ENCODE measurements at places on chromosomes 3 and 15. TPM values are rescaled to one million over a fixed set of nuclear protein-coding genes. Genes with fewer than 3 reads are reported as not detected.

Gene TIGIT
- 1.8 TPM for polyA plus RNA-seq

Gene ANKRD34C
- polyA plus RNA-seq = not detected

Gene GPX1
- 130 TPM for polyA plus RNA-seq

Gene RPL22L1
- polyA plus RNA-seq = 96.5 TPM

Gene CHRNA5
- 4.6 TPM for polyA plus RNA-seq

Gene SAMD7
- polyA plus RNA-seq = not detected

Gene ITPKA
- polyA plus RNA-seq = 1.1 TPM

Gene CYP11A1
- not detected for polyA plus RNA-seq

Gene PDCD10
- polyA plus RNA-seq = 79.1 TPM

Gene HIGD2B
- not detected for polyA plus RNA-seq

Gene ERICH6
- not detected for polyA plus RNA-seq

Gene BAHD1
- 22.8 TPM for polyA plus RNA-seq

Gene CLRN1
- polyA plus RNA-seq = 0.18 TPM

Gene PSTPIP1
- polyA plus RNA-seq = not detected

Gene NTRK3
- polyA plus RNA-seq = 42.3 TPM

Gene IQCF2
- polyA plus RNA-seq = not detected

Gene DUOXA2
- not detected for polyA plus RNA-seq

Gene RHOA
- 142 TPM for polyA plus RNA-seq

Gene SLC22A13
- 0.16 TPM for polyA plus RNA-seq

Gene POTEB2
- polyA plus RNA-seq = not detected

Gene GDPGP1
- polyA plus RNA-seq = 4.3 TPM

Gene CX3CR1
- not detected for polyA plus RNA-seq

Gene PARP6
- polyA plus RNA-seq = 200 TPM

Gene EFCAB12
- polyA plus RNA-seq = 0.32 TPM

Gene FETUB
- polyA plus RNA-seq = not detected

Gene ALCAM
- 94.7 TPM for polyA plus RNA-seq

Gene CCR3
- polyA plus RNA-seq = not detected

Gene PLA2G4E
- polyA plus RNA-seq = not detected

Gene CFAP100
- polyA plus RNA-seq = 2.3 TPM

Gene TGM5
- polyA plus RNA-seq = not detected

Gene APOD
- not detected for polyA plus RNA-seq

Gene SEMA5B
- 3.8 TPM for polyA plus RNA-seq

Gene SNTN
- not detected for polyA plus RNA-seq

Gene PCOLCE2
- polyA plus RNA-seq = 29.2 TPM

Gene NMNAT3
- polyA plus RNA-seq = 4.6 TPM

Gene SKOR1
- 0.81 TPM for polyA plus RNA-seq

Gene PLCH1
- polyA plus RNA-seq = 12.1 TPM

Gene STRIT1
- polyA plus RNA-seq = 1.1 TPM

Gene PRR23C
- not detected for polyA plus RNA-seq

Gene HDGFL3
- polyA plus RNA-seq = 251 TPM

Gene GOLGA6B
- polyA plus RNA-seq = not detected

Gene IL17RE
- not detected for polyA plus RNA-seq

Gene KIF7
- 5.6 TPM for polyA plus RNA-seq

Gene MYL3
- not detected for polyA plus RNA-seq

Gene POTEB
- not detected for polyA plus RNA-seq

Gene FEZF2
- not detected for polyA plus RNA-seq

Gene PLSCR2
- polyA plus RNA-seq = not detected

Gene SLCO2A1
- not detected for polyA plus RNA-seq

Gene TRIM42
- polyA plus RNA-seq = not detected

Gene MYZAP
- 0.16 TPM for polyA plus RNA-seq

Gene CCR4
- not detected for polyA plus RNA-seq

Gene MTHFS
- polyA plus RNA-seq = 9.0 TPM

Gene VGLL3
- polyA plus RNA-seq = 0.16 TPM

Gene EEF1AKMT4
- polyA plus RNA-seq = 1.6 TPM

Gene RETNLB
- polyA plus RNA-seq = not detected

Gene SAXO2
- polyA plus RNA-seq = 4.0 TPM

Gene CHRNB4
- not detected for polyA plus RNA-seq

Gene TP63
- not detected for polyA plus RNA-seq

Gene PLXNB1
- 134 TPM for polyA plus RNA-seq
